ENCODE measurements at places on chromosomes 11 and 22.

DNA sequence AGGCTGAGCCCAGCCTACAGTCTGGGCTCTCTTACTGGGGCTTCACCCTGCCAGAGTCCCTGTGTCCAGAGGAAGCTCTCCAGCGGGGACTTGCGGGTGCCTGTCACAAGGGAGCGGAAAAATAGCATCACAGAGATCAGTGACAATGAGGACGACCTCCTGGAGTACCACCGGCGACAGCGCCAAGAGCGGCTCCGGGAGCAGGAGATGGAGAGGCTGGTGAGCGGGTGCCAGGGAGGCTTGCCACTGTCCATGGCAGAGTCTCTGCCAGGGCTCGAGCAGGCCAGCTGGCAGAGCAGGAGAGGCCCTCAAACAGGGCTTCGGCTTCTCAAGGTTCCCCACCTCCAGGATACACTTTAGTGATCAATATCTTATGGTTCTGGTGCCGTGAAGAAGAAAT is 21.0 kb downstream of the PHLDB1 start:
- no peak for DNase-seq

GRCh38 chr11:24575392-24575791 is 78.5 kb downstream of the LUZP2 start:
- no peak for DNase-seq

DNA sequence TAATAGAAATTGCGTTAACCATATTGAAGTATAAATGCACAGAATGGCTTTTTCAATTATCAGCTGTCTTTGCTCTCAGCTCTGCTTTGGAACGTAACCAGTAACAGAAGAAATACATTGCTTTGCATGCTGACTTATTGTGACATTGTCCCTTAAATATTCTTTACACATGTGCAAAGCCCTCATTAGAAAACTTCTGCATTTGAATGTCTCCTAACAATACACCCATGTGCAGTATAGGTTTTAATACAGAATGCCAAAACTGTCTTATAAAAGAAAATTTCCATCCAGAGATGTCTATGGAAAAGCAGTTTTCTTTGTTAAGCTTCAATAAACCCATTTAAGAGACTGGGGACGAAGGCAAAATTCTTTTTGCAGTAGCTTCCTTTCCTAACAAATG is 560.3 kb upstream of the CHORDC1 start:
- no peak for DNase-seq

DNA sequence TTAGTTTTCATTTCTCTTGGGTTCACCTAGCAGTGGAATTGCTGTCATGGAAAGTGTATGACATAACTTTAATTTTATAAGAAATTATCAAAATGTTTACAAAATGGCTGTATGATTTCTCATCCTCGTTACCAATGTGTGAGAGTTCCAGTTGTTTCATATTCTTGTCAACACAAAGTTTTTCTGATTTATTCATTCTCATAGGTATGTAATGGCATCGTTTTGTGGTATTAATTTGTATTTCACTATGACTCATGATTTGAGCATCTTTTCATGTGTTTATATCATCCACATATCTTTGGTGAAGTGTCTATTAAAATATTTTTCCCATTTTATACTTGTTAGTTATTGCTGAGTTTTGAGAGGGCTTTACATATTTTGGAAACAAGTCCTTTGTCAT is 5.5 kb downstream of the FAM111B start:
- no peak for DNase-seq

DNA sequence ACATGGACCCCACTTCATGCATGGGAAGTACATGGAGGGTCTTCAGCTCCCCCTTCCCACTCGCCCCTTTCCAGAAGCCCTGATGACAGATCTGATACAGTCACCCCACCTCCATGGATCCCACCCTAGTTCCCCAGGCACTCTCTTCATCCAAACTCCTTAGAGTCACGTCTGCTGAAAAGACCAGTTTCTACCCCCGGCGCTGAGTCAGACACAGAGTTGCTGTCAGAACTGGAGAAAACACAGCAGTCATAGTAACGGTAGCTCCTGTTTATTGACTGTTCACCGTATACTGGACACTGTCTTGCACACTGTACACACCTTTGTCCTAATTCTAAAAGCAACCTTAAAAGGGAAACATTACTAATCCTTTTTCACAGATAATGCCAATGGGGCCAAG is 29.1 kb downstream of the DRD2 start:
- DNase-seq: no peak

- no peak for DNase-seq
These were observed 2.7 kb downstream of the RNH1 start for GRCh38 chr11:504053-504993.

DNA sequence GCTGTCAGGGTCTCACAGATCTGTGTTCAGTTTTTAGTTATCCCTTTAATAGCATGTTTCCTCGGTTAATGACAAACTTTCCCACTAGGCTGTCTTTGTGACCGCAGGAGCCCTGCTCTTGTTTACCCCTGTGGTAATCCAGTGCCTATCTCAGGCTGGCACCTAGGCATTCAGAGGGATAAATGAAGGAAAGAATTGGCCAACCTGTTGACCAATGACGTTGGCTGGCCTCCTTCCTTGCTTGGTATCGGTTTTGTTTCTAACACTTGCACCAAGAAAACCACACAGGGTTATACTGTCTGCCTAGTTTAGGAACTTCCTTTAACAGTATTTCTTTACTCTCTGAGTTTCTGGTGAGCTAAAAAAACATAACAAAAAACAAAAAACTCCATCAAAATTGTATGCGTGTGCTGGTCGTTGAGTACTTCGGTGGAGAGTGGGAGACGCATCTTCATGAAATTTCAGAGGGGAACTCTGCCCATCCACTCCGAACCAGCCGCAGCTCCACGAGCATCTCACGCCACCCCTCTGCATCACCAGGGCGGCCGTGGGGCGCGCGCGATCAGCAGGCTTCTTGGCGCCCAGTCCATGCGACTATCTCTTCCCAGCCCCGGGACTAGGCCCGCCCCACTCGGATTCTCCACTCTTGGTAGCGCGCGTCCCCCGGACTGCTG is 563 bp upstream of the ENDOD1 start:
- DNase-seq: no peak

DNA sequence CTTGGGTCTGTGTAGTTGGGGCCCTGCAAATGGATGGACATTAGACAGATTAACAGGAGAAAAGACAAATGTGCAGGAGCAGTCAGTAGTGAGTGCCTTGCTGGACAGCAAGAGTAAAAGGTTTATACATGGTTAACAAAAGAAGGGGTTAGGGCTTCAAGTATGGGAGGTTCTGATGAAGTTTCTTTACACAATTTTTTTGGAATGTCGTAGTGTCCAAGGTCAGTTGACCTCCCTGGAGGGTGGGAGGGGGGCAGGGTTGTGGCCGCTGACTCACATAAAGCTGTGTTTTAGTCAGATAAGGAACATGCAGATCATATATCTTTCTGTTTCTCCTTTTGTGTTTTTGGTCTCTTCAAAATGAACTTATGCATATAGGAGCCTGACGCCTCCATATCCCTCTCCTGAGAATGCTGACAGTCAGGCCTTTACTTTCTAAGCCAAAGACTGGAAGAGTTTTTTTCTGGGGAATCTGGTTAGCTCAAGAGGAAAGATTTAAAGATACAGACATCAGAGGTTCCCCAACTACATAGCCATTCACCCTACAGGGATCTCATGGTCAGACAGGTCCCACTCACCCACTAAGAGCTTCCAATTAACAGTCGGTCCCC is 134.3 kb downstream of the NECTIN1 start:
- DNase-seq: no peak

DNA sequence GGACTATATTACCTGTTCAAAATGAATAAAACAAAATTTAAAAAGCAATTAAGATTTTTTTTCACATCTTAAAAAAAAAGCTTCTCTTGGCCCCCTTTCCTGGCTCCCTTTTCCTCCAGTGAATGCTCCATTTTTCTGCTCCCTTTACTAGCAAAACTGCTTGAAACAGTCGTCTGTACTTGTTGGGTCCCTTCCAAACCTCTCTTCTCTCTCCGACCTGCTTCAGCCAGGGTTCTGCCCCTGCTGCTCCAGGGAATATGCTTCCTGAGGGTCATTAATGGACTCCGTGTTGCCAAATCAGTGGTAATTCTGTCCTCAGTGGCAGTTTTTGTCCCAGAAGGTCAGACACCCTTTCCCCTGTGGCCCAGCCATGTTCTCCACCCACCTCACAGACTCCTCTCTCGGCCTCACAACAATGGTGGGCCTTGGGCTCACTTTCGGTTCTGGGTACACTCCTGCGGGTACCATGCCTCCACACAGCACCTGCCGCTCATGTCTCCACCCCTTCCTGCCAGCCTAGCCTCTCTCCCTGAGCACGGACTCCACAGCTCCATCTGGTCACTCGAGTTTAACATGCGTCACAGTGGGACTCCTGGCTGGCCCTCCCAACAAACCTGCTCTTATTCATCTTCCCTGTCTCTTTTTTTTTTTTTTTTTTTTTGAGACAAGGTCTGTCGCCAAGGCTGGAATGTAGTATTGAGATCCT is 7.8 kb upstream of the POLR3H start:
- DNase-seq: no peak

DNA sequence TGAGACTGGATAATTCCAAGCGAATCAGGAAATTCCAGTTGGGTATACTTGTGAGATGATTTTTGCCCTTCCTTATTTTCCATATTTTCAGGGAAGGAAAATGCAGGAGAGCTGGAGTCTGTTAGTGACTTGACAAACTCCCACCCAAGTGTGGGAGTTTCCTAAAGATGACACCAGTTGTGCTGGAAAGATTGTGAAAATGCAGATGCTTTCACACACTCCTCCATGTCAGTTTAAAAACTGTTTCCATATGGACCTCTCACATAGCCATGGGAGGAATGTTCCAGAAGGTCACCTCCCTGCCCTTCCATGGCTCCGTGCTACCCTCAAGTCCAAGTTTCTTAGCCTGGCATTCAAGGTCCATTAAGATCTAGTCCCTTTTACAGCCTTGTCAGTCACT is 350.7 kb upstream of the NARS2 start:
- no peak for DNase-seq

DNA sequence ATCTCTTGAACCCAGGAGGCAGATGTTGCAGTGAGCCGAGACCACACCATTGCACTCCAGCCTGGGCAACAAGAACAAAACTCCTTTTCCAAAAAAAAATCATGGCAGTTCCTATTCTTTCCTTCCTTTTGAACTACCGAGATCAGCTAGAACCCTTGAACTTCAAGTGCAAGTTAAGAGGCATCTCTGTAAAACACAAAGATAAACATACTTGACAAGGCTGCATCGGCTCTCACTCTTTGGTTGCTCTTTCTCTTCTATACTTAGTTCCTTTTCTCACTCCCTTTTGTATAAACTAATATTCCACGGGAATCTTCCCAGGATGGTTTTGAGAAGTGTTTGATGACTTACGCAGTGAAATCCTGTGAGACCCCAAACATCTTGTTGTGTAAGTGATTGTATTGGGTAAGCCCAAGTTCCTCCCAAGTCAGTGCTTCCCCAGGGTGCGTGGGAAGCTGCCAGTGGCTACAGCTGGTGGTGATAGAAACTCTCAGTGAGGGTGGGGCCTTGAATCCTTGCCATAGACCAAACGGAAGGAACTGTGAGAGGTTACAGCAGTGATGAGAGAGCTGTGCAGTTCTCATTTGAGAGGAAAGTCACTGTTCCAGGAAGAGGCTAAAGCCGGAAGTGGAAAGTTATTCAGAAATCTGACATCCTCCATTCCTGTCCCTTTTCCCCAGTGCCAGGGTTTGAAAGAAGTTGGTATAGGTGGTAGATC is 24.1 kb upstream of the CDC42EP2 start:
- DNase-seq: peak; percentile 90

- DNase-seq: no peak
These were observed 84.7 kb upstream of the GDPD4 start for GRCh38 chr11:77386178-77386577.

GRCh38 chr11:125623064-125623463 is 1.9 kb upstream of the CHEK1 start:
- DNase-seq: no peak

DNA sequence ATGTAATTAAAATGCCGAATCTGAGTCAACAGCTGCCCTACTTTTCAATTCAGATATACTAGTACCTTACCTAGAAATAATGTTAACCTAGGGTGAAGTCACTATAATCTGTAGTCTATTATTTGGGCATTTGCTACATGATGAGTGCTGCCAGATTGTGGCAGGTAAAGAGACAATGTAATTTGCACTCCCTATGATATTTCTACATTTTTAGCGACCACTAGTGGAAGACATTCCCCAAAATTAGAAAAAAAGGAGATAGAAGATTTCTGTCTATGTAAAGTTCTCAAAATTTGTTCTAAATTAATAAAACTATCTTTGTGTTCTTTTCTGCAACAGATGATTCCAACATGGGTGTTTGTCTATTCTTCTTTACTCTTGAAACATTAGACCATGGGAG is 14.1 kb downstream of the MS4A1 start:
- no peak for DNase-seq

- DNase-seq: no peak
These were observed 1397.3 kb upstream of the TENM4 start for GRCh38 chr11:80838153-80838552.

DNA sequence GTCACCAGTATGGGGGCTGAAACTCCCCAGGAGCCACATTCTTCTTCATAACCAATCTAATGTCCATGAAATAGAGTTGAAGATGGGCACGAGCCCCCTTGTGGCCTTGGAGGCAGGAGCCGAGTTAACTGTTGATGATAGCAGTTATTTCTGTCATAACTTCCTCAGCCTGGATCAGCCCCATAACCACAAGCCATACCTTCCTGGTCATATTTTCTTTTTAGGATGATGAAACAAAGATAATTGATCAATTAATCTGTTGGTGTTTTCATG is 65.0 kb upstream of the TTC12 start:
- no peak for DNase-seq
